ENCODE measurements at places on chromosomes 1 and 21.

DNA sequence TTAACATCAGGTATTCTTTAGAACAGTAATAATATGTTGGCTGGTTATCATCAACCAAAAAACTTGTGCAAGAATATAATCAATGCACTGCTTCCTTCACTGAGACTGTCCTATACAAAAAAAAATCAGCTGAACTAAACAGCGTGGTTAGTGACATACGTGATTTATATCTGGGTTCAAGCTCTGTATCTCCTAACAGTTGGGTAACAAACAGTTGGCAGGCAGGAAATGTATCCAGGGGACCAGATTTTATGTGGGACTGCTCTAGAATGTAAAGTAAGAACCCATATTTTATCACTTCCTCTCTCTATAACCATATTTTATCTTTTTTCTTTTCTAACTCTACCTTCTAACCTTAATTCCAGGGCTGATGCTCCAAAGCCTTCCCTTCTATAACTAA is 8.0 kb downstream of the ACBD6 start:
- no peak for DNase-seq

GRCh38 chr1:194102607-194103006 is 916.2 kb upstream of the B3GALT2 start:
- DNase-seq, result no peak

- DNase-seq, result no peak
Observed at GRCh38 chr1:41917835-41918449, 780 bp downstream of the HIVEP3 start.

DNA sequence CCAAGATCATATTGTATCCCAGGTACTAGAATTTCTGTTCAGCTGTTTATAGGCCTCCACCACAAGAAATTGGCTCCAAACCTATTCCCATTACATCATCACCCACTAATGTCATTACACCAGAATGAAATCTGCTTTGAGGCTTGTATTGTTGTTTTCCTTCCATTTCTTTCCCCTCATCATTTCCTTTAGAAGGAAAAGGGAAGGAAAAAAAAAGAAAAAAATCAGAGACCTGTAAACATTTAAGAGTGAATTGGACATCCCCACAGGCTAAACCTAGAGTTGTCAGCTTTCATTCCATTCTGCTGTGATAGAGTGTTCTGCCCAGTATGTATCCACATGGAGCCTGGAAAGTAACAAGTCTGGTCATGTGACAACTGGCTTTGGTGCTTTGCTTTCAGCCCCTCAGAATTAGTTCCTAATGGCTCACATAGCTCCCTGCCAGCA is 44.6 kb downstream of the NFYC start:
- DNase-seq, result no peak

GRCh38 chr1:71196685-71197084 is 115.8 kb upstream of the ZRANB2 start:
- no peak for DNase-seq

DNA sequence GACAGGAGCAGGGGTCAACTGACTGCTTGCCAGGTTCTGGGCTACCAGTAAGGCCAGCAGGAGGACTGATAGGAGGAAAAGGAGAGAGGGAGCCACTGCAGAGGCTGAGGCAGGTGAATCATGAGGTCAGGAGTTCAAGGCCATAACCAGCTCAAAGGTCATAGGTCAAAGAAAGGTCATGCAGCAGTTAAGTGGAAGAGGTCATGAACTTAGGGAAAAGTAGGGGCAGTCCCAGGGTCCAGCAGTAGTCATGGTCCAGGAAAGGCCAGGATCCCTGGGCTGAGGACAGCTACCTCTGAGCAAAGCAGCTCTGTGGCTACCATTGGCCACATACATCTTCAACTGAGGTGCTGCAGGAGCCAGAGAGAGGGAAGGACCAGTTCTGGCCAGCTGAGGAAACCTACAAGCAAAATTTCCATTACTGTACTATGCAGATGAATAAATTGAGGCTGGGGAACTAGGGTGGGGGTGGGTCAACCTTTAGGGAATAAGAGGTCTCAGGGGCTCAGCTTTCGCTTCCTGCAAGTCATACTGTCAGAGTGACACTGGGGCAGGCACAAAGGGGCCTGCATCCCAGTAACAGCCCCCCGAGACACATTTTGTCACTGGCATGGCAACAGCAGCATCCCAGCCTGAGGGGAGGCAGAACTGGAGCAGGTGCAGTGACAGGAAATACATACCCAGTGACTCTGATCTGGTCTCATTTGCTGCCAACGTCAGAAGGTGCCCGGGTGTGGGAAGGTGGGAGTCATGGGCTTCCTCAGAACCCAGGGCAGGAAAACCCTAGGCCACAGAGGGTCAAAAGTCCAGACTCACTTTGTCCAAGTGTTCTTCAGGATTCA is 5.2 kb upstream of the INPP5B start:
- DNase-seq, result no peak

GRCh38 chr1:43057567-43057966 is 98.9 kb upstream of the SLC2A1 start:
- no peak for DNase-seq

- no peak for DNase-seq
Observed at GRCh38 chr1:117335376-117336086, 31.7 kb upstream of the MAN1A2 start.

- no peak for DNase-seq
Observed at GRCh38 chr1:153790966-153791647, 15.9 kb downstream of the SLC27A3 start.

GRCh38 chr21:44742418-44743153 is 31.2 kb upstream of the TSPEAR start:
- DNase-seq, result no peak

GRCh38 chr1:116476321-116476720 is 94.5 kb downstream of the CD58 start:
- DNase-seq, result no peak

DNA sequence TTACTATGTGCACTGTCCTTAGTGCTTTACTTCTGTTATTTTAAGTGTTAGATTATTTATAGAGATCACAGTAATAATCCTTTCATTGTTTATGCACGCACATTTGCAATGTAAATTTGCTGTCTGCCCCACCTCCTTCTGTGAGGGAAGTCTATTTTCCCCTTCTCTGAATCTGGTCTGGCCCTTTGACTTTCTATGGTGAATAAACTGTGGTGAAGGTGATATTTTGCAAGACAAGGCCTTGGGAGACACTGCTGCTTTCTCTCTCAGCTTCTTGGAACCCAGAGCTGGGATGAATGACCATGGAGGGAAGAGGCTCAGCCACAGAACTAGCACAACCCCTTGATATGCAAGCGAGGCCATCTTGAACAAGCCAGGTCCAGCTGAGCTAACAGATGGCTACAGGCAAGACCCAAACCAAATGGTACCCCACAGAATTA is 156.3 kb downstream of the ST6GALNAC3 start:
- DNase-seq, result no peak

DNA sequence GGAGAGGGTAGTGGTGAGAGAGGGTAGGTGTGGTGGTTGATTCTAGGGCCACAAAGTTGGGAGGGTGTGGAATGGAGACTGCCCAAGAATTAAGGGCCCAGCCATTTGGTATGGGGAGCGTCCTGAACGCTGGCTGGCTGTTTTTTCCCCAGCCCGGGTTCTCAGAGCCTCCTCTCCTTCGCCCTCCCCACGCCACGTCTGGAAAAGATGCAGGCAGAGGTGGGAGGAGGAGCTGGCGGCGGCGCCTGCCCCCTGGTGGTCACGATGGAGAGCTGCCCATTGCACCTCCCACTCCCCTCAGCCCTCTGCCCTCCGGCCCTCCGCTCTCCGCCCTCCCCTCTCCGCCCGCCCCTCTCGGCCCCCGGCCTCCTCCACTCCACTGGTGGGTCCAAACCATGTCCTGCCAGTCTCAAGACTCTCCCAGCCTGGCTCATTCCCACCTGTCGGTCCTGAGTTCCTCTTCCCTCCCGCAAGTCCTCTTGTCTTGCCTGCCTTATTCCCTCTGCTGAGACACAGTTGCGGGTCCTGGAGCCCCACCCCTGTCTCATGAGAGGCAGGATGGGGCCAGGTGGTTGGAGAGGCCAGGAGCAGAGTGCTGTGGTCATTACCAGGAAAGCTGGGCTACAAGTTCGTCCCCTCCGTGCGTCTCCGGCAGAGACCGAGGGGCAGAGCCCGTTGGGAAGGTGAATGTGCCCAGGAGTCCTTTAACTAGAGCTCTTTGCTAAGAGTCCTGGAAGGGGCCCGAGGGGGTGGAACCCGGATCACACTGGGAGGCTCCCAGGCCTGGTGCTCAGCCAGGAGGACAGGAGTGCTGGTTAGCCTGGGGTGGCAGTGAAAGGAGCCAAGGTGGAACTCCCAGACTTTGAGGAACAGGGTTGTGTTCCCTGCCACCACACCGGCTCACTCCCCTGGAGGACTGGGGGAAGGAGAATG is 22.6 kb downstream of the ETNK2 start:
- DNase-seq, result peak; percentile 46

DNA sequence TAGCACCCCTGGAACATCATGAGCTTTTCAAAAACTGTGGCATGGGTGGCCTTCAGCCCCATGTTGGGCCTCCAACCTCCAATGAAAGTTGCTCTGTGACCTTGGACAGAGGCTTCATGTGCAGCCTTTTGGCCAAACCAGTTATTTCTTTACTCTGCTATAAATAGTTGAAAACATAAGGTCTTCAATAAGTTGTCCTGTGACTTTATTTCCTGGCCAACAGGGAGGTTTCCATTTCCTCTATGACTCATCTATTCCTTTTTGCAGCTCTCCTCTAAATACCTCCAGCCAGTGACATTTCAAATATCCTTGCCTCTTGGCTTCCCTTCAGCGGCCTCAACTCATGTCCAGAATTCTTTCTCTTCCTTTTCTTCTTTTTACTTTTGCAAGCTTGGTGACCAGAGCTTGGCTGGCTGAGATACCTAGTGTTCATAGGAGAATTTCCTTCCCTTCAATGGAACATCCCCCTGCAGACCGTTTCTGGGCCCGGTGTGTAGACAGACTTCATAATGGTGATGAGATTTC is 22.7 kb upstream of the TRIM67 start:
- no peak for DNase-seq

DNA sequence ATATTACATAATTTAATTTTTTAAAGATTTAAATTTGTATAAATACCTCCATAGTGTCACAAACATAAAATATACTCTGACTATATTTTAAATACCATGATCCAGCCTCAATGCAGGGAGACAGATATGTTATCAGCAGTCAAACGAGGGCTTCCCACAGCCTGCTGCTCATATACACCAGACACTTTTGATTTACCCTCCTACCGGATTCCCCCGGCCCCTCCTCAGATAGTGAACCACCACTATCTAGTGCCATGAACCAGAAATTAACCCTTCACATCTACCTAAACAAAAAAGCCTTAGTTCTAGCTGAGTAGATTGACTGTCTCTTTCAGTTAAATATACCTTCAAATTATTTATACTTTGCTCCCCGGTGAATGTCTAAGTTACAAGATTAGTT is 52.4 kb upstream of the C1orf53 start:
- DNase-seq, result no peak

- no peak for DNase-seq
Observed at GRCh38 chr1:83545066-83545862, 453.7 kb downstream of the TTLL7 start.

DNA sequence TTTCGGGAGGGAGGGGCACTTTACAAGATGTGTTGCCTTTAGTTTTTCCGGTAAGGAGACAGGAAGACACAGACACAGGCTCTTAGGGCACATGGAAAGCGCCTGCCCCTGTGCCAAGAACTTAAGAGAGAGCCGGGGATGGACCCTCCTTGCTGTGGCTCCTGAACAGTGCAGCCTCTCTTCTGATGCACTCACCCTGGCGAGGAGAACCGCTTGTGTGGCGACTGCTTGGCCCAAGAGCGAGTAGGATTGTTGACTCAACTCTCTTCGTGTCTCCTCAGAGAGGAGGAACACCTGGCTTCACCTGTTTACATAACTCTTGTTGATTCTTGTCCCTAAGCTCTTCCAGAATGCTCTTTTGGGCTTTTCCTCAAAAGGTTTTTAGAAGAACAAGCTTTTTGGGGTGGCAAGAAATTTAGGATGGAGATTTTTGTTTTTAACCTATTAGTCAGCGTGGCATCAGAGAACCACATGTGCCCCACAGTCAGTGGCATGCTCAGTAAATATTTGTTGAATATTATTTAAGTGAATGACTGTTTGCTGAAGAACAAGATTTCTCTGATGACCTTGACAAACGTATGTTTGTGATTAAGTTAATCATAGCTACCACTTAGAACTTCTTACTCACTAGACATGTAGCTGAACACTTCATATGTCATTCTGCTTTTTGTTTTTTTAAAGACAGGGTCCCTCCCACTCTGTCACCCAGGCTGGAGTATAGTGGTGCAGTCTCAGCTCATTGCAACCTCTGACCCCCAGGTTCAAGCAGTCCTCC is 60.6 kb downstream of the NFIA start:
- DNase-seq, result no peak

GRCh38 chr1:12010746-12011570 is 8.3 kb upstream of the MIIP start:
- no peak for DNase-seq

DNA sequence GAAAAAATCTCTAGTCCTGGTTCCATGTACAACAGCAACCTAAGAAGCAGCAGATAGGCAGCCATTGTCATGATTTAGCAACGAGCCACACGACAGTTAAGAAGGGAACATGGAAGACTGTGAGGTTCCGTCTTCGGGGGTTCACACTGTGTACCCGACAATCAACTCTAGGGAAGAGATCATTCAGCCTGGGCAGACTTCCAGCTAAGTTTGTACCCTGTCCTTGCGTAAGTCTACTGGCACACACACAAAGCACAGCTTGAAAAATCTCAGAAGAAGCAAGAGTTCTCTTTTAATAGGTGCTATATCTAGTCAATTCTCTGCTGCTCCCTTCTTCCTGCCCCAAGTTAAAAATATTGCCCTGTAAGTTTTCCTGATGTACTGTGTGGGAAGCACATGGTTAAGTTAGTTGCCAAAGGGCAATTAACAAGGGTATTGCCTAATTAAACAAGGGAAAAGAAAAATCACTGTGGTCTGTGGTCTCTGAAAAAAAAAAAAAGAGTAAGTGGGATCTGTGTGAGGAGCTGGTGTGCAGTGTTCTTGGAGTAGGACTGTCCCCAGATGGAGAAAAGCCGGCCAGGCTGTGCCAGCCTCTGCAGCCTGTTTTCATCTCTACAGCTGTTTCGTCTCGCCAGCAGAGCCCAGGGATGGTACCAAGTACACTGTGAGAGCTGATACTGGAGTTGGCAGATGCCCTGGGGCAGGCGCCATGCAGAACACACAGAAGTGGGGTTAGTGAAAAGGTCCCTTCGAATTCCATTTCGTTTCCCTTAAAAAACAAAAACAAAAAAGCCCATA is 6.4 kb upstream of the MYBPHL start:
- no peak for DNase-seq

- DNase-seq, result peak; percentile 67
Observed at GRCh38 chr1:227766015-227766634, 30.9 kb downstream of the SNAP47 start.

GRCh38 chr1:184820218-184820750 is 65.6 kb upstream of the EDEM3 start:
- DNase-seq, result no peak

DNA sequence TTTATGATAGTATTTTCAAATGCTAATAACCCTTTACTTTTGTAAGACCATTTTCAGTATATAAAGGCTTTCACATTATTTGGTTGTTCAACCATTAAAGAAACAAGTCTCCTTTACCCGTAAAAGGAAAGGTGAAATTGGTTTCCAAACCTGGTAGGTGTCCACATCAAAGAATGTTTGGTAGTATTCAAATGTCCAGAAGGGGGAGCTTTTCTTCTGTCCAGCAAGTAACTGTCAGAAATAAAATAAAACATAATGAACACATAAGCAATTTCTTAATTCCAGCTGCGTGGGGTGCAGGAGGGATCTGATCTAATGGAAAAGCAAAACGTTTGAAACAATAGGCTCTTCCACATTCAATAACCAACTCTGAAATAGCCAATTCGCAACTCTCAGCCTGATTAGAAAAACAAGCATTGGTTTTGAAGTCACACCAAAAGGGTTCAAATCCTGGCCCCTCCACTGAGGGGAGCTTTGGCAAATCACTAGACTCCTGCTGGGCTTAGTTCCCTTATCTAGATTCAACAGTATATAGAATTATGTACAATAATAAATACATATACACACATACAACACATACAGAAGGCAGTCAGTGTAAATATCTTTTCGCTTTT is 11.0 kb downstream of the YIPF1 start:
- no peak for DNase-seq
